Right cardiac atrium (tissue), 5 donors: ENCODE measurements at places on chromosomes 7 and 10. TPM values are rescaled to one million over a fixed set of nuclear protein-coding genes. Genes with fewer than 3 reads are reported as not detected.

SPAM1 gene
- polyA plus RNA-seq, result not detected

TSPAN13 gene
- polyA plus RNA-seq, result 16.1 TPM

PKD2L1 gene
- not detected for polyA plus RNA-seq

NEUROG3 gene
- polyA plus RNA-seq, result not detected

HERPUD2 gene
- polyA plus RNA-seq, result 8.4 TPM

ADARB2 gene
- polyA plus RNA-seq, result 1.6 TPM

PNLIP gene
- not detected for polyA plus RNA-seq

C1QL3 gene
- 0.09 TPM for polyA plus RNA-seq

H2BK1 gene
- not detected for polyA plus RNA-seq

SPDYE6 gene
- 0.18 TPM for polyA plus RNA-seq

ANKRD1 gene
- 4,109 TPM for polyA plus RNA-seq

GRCh38 chr10:43120929-43121314 lies 17.3 kb upstream of the CSGALNACT2 start:
- DNase-seq, result peak; percentile 61

GRCh38 chr10:70358446-70358845 lies 24.0 kb downstream of the LRRC20 start:
- DNase-seq, result no peak

DNA sequence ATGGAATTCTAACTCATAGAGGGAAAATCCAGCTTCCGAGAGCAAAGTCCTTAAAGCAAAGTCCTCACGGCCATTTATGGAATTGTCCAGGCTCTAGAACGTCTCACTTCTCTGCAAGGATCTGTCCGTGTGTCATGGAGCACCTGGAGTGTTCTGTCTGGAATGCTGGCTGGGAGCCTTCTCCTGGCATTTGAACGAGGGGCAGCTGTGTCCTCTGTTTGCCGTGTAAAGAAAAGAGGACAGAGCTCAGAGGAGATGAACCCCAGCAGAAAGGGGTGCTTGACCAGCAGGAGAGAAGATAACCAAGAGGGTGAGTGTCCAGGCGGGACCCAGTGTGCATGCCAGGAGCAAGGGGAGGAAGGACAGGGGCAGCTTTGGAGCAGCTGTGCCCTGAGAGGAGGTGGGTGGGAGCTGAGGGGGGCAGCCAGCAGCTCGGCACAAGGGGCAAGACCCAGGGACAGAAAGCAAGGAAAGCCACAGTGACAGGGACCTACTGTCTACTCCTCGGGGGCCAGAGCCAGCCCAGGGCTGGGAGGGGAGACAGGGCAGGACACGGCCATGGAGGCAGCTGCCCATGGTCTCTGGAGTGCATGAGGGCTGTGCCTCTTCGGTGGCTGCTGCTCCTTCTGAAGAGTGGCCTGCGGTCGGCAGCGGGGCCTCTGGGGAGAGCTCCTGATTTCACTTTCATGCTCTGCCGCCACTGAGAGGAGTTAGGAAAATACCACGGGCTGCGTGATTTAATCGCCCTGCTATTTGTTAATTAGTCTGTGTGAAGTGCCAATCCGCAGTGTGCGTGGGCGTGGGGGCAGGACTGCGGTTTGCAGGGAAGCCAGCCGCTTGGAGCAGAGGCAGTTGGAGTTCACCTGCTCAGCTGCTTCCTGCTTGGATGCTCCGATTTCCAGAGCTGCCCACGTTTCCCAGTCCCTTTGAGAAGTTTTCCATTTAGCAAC lies 149.3 kb upstream of the SHH start:
- no peak for DNase-seq

- DNase-seq, result no peak
Observed at GRCh38 chr10:22605168-22605567, 109.2 kb downstream of the PIP4K2A start.

GRCh38 chr10:3829156-3830050 lies 44.4 kb upstream of the KLF6 start:
- no peak for DNase-seq

DNA sequence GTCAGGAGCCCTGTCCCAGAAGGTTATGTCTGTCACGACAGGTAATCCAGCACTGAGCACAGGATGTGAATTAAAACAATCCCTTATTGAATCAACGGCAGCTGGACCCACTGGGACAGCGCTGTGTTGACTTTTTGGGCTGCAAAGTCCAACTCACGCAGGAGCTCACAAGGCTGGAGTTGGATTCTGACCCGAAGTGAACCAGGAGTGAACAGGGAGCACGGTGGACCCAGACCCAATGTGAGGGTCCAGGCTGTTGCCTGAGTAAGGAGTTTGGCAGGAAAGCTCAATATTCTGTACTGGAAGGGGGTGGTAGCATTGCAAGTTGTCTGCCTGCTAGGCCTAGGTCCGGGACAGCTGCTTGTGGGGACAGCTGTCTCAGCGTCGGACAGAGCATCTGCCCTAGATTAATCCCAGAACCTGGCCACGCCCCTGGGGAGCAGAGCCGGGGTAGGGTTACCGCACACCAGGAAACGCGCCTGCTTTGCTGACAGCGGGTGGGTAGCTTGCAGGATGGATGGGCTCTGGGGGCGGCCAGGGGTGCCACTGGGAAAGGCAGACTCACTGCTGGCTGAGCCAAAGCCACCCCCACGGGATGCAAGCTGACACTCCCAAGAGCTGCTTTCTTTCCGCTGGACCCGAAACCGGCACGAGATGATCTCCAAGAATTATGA lies 24.0 kb downstream of the COL26A1 start:
- DNase-seq, result peak; percentile 55

- DNase-seq, result no peak
Observed at GRCh38 chr10:23053036-23053435, 42.3 kb upstream of the MSRB2 start.

DNA sequence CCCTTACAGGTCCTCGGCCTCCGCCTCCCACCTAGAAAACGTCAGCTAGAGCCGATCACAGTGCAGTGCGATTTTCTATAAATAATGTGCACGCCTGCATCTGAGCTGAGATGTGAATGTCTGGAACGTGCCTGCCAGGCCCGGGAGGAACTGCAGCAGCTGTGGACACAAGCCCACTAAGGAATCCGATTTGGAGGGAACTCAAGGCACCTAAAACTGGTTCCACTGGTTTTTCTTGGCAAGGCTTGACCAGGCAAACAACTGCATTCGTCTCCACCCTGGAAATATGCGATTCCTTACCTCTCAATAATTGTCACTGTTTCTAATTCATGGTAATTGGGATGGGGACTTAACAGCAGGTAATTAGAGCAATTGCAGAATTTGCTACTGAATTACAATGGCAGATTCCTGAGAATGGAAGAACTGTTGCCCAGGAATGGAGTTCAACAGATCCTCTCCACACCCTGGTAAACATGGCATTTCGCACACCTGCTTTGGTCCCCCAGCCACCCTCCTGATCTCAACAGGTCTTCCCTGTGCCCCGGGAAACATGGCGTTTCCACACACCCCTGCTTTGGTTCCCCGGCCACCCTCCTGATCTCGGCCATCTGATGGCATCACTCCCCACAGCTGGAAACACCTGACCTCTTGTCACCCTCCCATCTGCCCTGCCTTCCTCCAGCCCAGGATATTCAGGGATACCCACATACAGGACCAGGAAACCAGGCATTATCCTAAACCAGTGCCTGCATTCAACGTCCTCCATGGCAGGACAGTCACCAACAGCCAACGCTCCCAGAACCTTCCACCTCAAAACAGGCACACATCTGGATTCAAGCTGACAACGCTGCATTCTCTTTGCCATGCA lies 76.0 kb downstream of the DIP2C start:
- no peak for DNase-seq

DNA sequence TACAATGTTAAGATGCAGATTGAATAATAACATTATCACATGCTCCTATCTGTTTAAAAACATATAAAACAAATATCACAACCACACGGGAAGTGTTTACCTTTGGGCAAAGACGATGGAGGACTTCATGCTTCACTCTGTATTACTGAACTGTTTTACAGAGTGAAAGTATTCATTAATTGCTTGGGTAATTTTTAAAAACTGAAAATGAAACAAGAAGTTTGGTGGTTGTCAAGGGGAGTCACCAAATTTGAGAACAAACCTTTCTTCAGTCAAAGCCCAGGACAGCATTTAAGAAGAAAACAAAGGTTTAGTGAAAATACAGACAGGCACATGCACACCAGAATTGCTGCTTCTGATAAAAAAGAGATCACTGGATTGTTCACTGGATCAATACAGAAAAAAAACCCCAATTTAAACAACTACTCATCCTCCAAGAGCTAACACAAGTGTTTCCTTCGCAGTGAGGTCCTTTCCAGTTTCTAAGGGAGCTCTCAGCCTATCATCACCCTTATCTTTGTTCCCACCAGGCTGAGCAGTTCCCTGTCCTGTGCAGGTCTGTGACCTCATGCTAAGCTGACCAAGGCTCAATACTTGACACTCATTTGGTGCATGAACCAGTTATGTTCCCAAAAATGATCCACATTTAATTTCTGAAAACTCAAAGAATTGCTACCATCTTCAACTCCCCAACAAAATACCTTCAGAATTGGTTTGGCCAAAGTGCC lies 8.8 kb downstream of the PARP12 start:
- no peak for DNase-seq

DNA sequence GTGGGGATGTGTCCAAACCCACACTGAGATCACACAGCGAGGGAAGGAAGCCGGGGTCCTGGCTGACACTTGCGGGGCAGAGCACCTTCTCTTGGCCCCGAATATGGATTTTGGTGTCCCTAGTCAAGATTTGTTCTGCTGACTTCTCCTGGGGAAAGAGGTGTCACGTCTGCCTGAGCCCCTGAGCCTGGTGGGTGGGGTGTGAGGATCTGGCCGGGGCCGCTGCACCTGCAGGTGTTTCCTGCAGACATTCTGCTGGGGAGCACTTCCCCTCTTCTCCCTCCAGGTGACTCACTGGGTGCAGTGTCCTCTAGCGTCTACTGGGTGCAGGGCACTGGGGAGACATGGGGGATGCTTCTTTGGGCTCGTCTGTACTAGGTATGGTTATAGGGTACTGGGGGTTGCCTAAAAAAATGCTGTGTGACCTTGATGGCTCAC lies 99.2 kb downstream of the GRK5 start:
- peak; percentile 50 for DNase-seq

GRCh38 chr10:79295563-79295962 lies 51.7 kb upstream of the PPIF start:
- peak; percentile 34 for DNase-seq

- no peak for DNase-seq
Observed at GRCh38 chr10:7337431-7338171, 73.2 kb downstream of the SFMBT2 start.

- DNase-seq, result no peak
Observed at GRCh38 chr10:27838361-27838760, 92.7 kb upstream of the MKX start.

- DNase-seq, result no peak
Observed at GRCh38 chr7:11436316-11436715, 395.7 kb downstream of the THSD7A start.

- DNase-seq, result no peak
Observed at GRCh38 chr7:531777-532176, 12.1 kb upstream of the PDGFA start.

GRCh38 chr10:29838539-29838938 lies 203.8 kb upstream of the SVIL start:
- no peak for DNase-seq

GRCh38 chr7:8134089-8134733 lies 127.8 kb downstream of the ICA1 start:
- no peak for DNase-seq

DNA sequence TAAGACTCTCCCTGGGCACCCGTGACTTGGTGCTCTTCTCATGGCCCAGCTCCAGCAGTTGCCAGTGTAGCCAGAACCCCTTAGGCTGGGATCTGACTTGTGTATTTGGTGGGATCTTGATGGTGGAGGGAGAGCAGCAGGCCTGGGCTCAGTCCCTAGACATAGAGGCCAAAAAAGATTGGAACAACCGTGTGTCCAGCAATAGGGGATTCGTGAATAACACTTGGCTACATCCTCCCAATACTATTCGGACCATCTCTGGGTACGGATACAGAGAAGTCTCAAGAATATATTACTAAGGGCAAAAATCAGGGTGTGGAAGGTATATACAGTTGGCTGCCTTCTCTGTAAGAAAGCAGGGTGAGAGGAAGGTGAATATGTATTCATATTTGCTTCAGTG lies 17.2 kb downstream of the RBM20 start:
- no peak for DNase-seq

DNA sequence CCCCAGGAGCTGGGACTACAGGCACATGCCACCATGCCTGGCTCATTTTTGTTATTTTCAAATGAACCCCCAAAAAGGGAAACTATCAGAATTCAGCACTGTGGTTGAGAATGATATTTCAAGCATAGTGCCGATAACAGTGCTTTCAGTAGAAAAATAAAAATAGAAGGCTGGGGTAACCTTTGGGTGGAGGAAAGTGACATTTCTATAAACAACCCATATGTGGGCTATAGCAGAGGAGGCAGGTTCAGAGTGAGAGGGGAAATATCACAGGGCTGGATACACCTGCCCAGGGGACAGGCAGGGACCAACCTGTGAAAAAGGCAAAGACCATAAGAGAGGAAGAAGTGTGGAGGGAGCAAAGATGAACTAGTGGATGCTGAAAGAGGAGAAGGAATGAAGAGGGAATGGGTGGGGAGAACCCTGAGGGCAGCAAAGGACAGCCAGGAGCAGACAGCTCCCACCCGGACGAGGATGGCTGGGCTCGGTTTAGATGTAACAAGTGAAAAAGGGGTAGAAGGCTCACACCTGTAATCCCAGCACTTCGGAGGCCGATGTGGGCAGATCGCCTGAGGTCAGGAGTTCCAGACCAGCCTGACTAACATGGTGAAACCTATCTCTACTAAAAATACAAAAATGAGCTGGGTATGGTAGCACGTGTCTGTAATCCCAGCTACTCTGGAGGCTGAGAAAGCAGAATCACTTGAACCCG lies 56.5 kb downstream of the MAP3K8 start:
- DNase-seq, result no peak

- peak; percentile 81 for DNase-seq
Observed at GRCh38 chr7:132430861-132431822, 145.1 kb downstream of the PLXNA4 start.

DNA sequence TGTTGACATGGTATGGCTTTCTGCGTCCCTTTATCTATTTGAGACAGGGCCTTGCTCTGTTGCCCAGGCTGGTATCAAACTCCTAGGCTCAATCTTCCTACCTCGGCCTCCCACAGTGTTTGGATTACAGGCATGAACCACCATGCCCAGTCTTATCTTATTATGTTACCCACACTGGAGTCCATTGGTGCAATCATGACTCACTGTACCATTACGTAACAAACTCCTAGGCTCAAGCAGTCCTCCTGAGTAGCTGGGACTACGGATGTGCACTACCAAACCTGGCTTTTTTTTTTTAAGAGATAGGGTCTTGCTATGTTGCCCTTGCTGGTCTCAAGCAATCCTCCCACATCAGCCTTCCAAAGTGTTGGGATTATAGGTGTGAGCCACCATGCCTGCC lies 66.7 kb downstream of the CCDC3 start:
- no peak for DNase-seq

- no peak for DNase-seq
Observed at GRCh38 chr10:30178356-30178964, 119.1 kb upstream of the JCAD start.

GRCh38 chr7:91598791-91599190 lies 281.7 kb downstream of the MTERF1 start:
- no peak for DNase-seq

- DNase-seq, result no peak
Observed at GRCh38 chr7:129550693-129551360, 48.5 kb downstream of the SMKR1 start.
